NCI-H526 treated with DMSO at 0.1 percent for 48 hours (cell line): ENCODE measurements at places on chromosomes 13 and 19.
A peak's percentile ranks its signal among the peaks of the same experiment; 100 is the strongest.

- no peak for DNase-seq
Measured at GRCh38 chr19:39401549-39402345, 4.9 kb upstream of the ZFP36 start.

DNA sequence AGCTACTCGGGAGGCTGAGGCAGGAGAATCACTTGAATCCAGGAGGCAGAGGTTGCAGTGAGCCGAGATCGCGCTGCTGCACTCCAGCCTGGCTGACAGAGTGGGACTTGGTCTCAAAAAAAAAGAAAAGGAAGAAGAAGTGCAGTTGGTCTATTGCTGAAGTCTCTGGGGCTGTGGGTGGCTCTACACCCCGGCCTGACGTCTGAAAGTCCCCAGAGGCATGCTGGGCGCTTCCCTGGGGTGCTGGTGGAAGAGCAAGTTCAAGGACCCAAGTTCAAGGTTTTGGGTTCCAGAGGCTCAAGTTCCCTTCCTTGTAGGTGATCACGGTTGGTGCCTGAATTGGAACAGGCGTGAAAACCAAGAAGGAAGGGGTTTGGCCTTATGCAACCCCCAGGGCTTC lies 3.8 kb downstream of the HCN2 start:
- DNase-seq: no peak

DNA sequence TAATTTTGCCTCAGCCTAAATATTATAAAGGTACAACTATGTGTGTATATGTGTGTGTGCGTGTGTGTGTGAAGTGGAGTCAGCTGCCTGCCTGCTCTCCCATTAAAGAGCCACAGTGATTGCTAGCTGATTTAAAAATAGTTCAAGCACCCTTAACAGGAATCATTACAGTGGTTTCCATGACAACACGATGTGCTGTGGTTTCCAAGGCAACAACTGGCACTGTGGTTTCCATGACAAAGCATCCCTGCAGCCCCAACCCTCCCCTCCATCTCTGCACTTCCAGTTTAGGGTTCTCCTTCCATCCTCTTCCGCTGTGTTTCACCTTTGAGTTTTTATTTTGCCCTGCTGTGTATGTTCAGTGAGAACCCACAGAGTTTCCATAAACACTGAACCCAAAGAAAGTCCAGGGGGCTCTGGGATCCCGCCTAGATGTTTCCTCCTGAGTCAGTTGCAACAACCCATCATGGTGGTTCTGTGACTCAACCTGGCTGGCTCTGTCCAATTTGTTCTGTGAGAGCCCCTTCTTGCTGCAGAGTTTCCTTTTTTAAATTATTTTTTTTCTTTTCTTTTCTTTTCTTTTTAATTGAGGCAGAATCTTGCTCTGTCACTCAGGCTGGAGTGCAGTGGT lies 7.1 kb upstream of the PNMA8A start:
- no peak for DNase-seq

DNA sequence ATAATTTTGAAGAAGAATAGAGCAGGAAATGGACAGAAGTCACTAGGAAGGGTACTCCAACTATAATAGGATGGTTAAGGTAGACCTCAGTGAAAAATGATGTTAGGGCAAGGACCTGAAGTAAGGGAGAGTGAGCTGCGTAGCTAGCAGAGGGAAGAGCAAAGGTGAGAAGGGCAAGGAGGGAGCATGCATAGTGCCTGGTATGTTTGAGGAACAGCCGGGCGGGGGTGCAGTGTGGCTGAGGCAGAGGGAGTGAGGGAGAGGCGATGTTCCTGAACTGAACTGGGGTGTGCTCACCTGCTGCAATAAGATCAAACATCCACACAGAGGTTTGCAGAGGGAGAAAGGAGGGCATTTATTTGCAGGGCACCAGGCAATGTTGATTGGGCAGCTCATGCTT lies 110.4 kb downstream of the DNAJC15 start:
- DNase-seq: no peak

DNA sequence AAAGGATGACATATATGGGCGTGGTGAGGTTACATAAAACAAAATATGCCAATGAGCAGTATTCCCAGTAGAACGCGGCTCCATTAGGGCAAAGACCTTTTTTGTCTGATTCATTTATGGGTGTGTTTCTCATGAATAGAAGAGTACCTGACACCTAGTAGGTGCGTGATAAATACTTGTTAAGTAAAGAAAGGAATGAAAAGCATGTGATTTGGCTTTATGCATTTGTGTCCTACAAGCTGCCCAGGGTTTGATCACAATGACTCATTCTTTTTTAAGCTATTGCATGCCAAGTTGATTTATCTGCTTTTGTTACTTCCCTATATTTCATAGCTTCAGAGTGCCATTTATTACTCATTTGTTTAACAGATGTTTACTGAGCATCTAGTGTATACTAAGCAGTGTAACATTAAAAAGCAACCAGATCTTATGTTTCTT lies 19.1 kb upstream of the KCTD4 start:
- no peak for DNase-seq

GRCh38 chr19:34806976-34807860 lies 34.2 kb upstream of the ZNF599 start:
- DNase-seq: no peak

DNA sequence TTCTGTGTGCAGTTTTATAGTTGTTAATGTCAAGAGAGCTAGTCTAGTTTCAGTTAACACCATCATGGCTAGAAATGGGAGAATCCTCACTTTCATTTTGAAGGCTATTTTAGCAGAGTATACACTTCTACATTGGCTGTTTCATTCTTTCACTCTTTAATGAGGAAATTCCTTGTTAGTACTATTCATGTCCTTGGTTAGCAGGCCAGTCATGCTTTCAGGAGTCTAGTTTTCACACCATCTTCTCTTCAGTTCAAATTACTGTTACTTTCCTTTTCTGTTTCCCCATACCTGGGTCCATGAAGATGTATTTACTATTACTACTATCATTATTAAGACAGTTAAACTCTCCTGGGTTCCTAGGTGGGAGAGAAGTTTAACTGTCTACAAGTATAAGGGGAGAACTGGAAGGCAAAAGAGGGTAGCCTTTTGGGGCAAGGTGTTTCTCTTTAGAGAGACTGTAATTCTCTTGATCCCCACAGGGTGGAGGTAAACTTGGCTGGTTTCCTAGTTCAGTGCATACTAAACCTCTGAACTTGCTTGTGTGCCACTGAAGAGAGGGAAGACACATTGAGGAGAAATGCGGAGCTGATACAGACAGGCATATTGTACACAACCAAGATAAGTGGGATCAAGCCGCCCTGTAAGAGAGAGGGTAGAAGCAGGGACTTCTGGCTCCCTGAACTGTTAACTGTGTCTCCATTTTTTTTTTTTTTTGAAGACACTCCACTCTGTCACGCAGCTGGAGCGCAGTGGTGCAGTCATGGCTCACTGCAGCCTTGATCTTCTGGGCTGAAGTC lies 41.3 kb upstream of the IGFL4 start:
- DNase-seq: peak; percentile 17

DNA sequence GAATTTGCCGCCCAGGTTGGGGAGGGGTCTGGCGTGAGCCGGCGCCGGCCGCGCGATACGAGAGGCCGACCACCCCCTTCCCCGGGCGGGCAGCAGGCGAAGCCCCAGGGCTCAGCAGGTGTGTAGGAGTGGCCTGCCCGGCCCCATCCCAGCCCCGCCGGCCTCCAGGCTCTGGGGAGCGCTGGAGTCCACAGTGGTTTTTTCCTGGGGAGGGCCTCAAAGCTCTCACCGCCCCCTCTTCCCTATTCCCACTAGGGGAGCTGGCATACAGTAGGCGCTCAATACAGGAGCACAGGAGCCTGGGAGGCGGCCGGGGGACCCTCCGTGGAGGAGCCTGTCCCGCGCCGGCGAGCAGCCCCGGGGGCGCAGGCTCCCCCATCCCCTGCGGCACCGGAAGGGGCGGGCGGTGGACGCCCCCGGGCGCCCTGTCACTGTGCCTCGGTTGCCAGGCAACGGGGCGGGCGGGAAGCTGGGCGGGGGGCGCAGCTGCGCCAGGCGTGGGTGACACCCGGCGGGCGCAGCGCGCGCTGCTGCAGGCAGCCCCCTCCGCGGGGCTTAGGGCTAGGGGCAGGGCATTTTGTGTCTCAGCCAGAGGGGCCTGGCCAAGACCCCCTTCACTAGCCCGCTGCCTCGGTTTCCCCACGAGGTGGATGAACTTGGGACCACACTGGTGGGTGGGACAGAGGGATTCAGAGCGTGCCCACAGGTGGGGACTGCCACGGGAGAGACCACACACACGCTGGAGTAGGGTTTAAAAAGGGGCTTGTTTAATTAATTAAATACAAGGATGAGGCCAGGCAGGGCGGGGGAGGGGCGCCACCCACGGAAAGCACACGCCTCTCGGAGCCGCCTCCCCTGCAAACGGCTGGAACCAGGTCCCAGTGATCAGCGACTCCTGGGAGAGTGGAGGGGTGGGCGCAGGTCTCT lies 3.6 kb upstream of the REXO1 start:
- no peak for DNase-seq

- DNase-seq: no peak
Measured at GRCh38 chr13:27634231-27634630, 12.5 kb downstream of the POLR1D start.

DNA sequence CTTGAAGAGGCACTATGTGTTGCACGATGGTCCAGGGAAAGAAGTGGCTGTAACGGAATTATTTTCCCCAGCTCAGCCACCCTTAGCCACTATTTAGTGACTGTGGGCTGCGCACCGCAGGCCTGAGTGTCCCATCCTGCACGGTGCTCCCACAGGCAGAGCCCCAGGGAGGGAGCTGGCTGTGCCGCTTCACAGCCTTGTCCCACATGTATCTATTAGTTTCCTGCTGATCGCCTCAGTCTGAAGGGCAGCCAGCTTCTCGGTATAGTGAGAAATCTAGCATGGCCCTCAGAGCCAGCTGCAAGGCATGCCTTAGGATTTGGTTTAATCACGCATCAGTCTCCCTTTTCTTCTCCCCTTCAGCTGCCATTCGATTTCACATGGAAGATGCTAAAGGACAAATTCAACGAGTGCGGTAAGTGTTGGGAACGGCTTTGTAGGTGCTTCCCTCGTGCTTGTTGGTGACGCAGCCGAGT lies 15.7 kb downstream of the PRAM1 start:
- DNase-seq: no peak

DNA sequence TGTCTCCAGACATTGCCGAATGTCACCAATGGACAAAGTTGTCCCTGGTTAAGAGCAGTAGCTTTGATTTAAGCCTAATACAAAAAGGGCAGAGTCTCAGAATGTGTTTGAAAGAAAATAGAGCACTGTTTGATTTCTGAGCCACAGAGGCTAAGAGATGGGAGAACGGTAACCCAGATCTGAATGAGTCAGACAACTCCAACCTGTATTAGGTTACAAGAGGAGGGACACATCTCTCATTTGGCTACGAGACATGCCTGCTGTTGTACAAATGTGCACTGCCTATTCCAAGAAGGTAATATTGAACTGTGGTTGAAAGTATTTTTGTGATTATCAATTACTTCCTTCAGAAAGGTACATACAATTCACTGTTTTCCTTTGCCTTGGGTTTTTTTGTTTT lies 4.9 kb upstream of the HSPH1 start:
- DNase-seq: no peak

DNA sequence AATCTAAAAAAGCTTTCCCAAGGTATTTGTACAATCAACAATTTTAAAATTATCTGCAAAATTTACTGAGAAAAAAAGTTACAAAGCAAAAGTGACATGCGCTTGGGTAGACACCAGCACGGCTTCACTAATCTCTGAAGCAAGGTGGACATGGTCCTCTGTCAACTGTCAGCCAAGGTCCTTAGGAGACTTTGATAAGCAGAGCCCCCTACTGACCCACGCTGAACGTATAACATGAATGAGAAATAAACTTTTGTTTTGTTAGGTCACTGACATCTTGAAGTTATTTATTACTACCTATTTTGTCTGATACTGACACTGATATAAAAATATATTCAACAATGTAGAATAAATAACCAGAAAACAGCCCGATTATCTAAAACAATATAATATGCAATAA lies 100.7 kb upstream of the OBI1 start:
- DNase-seq: no peak

DNA sequence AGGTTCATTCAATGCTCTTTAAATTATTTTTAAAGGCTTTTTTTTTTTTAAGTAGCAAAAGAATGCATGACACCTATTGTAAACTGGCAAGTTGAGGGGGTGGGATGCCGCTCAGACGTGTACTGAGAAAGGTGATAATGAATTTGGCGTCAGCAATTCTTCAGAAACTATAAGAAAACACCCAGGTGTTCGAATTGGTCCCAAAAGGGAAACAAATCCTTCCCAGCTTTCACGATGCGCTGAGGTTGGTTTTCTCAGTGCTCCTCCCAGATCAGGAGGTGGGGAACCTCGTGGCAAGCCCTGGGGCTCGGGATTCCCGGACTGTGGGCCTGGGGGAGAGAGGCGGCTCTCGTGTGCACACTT lies 543 bp upstream of the FAM124A start:
- DNase-seq: no peak

DNA sequence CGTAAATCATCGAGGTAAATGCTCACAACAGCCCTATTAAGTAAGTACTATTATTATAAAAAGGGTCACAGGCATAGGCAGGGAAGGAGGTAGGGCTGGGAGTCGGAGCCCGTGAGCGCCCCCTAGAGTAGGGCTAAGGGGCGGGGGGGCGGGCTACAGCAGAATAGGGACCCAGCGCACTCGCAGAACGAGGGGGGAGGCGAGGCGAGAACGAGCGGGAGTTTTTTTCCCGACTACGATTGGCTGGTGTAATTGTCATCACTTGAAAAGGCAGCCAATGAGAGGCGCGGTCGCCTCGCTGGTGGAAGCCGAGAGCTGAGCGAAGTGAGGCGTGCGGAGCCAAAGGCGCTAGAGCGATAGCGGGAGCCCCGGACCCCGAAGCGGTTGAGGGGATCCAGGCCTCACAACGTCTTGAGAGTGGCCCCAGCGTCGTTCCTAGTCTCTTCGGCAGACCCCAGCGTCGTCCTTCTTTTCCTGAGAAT lies 24.2 kb downstream of the KEAP1 start:
- peak; percentile 52 for DNase-seq

GRCh38 chr13:58025821-58026220 lies 394.3 kb downstream of the PCDH17 start:
- DNase-seq: no peak

DNA sequence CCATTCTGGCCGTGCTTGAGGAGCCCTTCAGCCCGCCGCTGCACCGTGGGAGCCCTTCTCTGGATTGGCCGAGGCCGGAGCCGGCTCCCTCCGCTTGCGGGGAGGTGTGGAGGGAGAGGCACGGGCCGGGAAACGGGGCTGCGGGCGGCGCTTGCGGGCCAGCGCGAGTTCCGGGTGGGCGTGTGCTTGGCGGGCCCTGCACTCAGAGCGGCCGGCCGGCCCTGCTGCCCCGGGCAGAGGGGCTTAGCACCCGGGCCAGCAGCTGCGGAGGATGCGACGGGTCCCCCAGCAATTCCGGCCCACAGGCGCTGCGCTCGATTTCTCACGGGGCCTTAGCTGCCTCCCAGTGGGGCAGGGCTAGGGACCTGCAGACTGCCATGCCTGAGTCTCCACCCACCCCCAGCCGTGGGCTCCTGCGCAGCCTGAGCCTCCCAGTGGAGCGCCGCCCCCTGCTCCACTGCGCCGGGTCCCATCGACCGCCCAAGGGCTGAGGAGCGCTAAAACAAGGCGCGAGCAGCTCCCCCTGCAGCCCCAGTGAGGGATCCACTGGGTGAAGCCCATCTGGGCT lies 76.5 kb downstream of the PCDH20 start:
- DNase-seq: no peak

GRCh38 chr13:112971288-112971643 lies 2.3 kb downstream of the MCF2L start:
- DNase-seq: no peak

- DNase-seq: no peak
Measured at GRCh38 chr13:66659701-66660467, 570.3 kb downstream of the PCDH9 start.
